ENCODE measurements at places on chromosomes 2 and 18. TPM values are rescaled to one million over a fixed set of nuclear protein-coding genes. Genes with fewer than 3 reads are reported as not detected.

The ABCG8 gene
- total RNA-seq, result not detected

The RAB27B gene
- total RNA-seq, result 0.08 TPM

The CAVIN2 gene
- total RNA-seq, result not detected

The CABYR gene
- 0.31 TPM for total RNA-seq

DNA sequence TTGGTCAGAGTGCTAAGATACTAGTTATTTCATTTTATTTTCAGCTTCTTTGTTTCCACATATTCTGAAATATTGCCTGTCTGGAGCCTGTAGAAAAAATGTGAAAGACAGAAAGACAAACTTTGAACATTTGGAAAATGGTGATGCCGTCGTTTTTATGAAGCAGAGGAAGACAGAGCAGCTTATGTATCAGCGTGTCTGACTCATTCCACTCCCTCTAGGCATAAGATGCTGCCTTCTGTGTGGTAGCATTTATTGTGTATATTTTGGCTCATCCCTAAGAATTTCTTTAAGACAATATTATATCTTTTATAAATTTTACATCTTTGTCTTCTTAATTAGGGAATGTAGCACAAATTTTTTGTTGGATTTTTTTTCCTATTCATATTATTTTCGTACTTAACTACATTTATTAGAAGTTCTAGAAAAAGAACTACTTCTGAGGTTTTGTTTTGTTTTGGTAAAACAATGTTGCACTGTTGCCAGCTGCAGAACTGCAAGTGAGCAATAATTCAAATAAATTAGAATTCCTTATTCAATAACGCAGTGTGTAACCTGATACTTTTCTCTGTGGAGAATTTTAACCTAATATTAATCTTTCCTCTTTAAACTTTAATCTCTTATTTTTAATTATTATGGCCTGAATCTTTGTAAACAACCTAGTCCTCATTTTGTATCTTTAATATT lies 300.4 kb downstream of the ZNF407 start:
- no peak for DNase-seq

DNA sequence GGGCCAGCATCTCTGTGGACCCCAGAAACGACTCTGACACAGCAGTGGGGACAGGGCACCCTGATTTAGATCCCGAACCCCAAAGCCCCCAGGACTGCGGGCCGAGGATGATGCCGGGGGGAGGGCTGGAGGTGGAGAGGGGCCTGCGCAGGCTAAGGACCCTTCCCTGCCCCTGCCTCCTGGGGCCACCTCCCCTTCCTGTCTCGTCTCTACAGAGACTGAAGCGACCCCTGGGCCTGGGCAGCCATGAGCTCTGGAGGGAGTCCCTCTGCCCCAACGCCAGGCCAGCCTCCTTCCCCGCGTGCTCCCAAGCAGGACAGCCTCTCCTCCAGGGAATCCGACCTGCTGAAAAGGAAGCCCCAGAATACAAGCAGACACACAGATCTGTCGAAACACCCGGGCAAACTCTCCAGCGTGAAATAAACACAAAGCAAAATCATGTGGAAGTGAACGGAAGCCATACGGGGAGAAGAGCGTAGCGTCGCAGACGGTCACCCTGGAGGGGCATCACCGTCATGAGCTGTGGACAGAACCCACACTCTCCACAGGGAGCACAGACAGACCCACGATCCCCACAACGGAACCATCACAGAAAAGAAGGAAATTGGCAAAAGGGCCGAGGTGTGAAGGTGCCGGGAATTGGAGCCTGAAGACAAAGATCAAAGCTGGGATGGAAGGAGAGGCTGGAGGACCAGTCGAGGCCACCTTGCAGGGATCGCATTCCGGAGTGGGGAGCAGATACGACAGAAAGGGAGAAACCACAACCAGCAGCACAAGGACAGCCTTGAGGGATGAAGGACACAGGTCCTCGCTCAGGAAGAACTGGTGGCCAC lies 51.0 kb upstream of the CTDP1 start:
- DNase-seq, result no peak

DNA sequence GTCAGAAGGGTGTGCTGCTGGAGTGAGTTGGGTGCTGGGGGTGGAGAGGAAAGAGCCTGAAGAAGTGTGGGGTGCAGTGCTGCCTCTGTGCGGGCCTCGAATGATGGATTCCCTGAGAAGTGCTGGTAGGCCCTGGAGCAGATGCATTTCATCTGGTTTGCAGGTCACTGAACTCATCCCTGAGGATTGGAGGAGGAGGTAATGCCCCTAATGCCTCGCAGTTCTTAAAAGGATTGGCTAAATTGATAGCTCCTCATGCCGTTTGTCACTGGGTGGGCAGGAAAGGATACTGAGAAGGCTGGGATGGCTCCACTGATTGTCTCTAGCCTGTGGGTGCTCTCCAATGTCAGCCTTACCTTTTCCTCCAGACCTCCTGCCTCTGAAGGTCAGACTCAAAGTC lies 74.1 kb downstream of the CTIF start:
- DNase-seq, result no peak

GRCh38 chr18:22180722-22181121 lies 11.3 kb downstream of the GATA6 start:
- no peak for DNase-seq

DNA sequence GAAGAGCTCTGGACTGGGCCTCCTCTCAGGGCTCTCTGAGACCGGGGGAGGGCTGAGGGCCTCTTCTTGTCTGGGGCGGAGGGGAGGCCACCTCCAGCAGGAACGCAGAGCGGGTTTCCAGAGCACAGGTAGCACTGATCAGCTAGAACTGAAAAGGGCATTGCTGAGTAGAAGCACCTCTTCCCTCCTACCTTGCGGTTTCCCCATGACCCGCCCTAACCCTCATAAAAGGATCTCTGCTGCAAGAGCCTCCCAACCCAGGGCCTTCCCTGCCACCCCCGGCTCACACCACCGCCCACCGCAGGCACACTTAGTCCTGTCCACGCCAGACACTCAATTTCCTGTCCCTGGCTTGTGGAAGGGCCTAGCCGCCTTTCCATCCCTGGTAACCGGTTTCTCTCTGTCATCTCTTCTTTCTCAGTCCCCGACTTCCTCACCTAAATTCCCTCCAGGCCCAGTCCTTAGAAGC lies 966 bp downstream of the ADCY3 start:
- DNase-seq, result peak; percentile 45

DNA sequence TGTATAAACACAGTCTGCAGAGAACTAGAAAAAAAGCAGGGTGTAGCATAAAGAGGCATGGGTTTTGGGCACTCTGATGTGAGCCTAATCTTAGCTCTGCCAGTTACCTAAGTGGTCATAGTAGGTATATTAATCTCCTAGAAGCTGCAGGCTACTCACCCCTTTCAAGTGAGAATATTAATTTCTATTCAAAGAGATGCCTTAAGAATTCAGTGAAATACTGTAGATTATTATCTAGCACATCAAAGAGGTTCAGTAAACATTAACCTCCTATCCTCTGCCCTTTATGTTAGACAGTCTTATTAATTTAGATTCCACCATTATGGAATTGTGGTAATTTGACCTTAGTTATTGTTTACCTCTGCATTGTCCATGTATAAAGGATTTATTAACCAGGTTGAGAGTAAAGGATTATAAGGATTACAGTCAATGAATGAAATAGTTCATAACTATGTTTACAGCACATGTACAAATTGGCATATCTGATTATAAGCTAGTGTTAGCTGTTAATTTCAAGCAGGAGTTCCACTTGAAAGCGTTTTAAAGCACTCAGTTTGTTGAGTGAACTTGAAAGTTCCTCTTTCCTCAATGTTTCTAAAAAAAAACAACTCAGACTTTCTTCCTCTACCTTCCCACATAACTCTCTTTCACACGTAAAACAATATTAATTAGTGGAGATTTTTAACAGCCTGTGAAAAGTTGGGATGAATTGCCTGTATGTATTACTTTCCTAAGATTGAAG lies 150.6 kb upstream of the EPC2 start:
- DNase-seq, result no peak

- DNase-seq, result peak; percentile 55
These were observed 756 bp downstream of the ABI2 start for GRCh38 chr2:203328760-203329540.

GRCh38 chr2:6960659-6961058 lies 43.4 kb downstream of the RNF144A start:
- DNase-seq, result no peak

- DNase-seq, result no peak
These were observed 300.0 kb downstream of the GBX2 start for GRCh38 chr2:235868224-235868623.

GRCh38 chr2:172134270-172134669 lies 31.6 kb upstream of the DLX2 start:
- DNase-seq, result no peak

Data from CD8-positive, alpha-beta T cell (primary cell).